ENCODE measurements at places on chromosomes 2 and 18.
A peak's percentile ranks its signal among the peaks of the same experiment; 100 is the strongest.

GRCh38 chr2:163656622-163657280, 79.1 kb downstream of the FIGN start:
- no peak for DNase-seq

DNA sequence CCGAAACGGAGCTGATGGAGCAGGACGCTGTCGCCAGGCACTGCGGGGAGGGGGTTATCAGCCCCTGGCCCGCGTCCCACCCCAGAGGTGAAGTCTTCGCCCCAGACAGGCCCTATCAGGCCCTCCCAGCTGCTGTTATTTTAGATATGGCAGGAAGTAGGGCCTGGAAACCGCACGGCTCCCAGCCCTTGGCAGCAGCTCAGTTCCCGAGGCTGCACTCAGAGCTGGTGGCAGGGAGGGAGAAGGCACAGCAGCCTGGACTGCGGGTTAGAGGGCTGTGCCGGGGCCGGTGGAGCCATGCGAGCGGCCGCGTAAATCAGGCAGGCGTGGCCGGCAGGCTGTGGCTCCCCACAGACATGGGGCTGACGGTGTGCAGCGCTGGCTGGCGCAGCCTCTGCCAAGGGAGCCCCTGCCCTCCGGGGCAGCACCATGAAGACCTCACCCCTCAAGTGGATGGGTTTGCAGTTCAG, 111.4 kb downstream of the NFATC1 start:
- no peak for DNase-seq

GRCh38 chr2:9797681-9798556, 45.4 kb upstream of the TAF1B start:
- DNase-seq, result no peak

- no peak for DNase-seq
These were observed 16.3 kb upstream of the HPCAL1 start for GRCh38 chr2:10286216-10287037.

DNA sequence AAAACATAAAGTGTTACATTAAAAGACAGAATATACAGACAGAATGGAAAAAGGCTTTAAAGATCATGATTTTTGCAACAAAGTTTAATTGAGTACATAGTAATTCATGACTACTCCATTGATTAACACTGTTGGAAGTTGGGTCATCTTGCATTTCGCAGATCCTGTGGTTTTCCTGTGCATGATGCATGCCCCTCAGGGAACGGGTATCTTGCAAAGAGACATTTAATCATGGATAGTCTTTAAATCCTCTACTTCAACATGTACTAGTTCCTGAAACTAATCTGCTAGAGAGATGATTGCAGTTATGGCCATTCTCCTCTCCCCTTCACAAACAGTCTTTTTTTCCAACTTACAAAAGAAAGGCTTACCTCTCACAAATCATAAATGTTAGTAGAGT, 155.6 kb upstream of the DSEL start:
- no peak for DNase-seq

DNA sequence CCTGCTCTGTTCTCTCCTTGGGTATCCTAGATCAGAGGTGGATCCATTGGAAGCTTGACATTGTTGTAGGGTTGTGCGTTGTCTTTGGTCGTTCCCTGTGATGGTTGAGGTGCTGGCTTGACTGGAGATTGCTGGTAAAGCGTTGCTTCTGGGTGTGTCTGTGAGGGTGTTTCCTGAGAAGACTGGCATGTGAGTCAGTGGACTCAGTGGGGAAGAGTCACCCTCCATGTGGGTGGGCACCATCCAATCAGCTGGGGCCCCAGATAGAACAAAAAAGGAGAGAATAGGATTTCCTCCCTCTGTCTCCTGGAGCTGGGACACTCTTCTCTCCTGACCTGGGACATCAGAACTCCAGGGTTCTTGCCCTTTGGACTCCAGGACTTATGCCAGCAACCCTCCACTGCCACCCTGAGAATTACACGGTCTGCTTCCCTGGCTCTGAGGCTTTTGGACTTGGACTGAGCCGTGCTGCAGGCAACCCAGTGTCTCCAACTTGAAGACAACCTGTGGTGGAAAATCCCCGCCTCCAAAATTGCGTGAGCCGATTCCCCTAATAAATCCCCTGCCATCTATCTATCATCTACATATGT, 14.8 kb upstream of the REEP1 start:
- no peak for DNase-seq

GRCh38 chr2:25161055-25161781, 7.2 kb downstream of the POMC start:
- peak; percentile 66 for DNase-seq

DNA sequence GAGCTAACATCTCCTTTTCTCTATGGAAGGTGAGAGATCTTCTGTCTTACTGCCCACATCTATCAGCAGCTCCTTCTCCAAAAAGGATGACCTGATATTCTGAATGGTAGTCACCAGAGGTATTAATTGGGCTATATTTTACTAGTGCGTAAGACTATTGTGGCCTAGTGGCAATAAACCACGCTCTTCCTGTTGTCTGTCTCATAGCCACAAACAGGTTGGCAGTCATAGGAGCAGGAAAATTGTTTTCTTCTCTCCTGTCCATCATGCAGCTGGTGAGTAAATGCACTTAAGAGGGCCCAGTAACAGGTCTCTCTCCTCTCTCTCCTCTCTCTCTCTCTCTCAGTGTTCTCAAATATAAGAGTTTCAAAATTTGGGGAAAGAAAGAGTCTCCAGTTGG, 856.8 kb upstream of the ACVR2A start:
- no peak for DNase-seq

DNA sequence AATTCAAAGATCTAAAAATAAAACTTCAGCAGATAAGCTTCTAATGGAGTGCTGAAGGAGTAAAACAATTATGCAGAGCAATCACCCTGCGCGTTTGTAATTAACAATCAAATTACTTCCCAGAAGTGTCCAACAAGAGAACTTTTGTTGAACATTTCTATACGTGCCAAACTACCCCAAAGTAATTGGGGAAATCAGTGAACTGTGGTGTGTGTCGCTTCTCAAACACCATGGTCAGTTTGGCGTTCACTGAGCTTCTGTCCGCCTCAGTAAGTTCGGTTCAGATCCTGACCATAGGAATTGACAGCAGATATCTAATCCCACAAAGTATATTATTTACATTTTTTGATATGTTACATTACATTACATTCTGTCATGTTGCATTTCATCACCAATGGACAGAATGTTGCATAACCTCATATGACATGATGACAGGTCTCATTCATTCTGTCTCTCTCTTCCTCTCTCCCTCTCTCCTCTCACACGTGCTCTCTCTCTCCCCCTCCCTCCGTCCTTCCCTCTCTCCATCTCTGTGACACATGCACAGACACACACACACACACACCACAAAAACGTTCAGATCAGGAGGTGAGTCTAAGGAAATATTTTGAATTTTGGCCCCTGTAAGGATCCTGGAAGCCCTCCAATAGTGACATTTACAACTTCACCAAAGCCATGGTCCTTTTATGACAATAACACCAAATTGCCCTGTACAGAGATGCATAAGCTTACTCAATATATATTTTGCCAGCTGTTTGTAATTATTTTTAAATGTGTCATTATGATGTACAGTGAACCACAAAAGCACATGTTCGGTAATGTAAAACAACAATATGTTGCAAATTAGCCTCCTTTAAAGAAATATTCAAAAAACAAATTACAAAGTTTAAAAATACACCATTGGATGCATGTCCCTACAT, 269.2 kb downstream of the FIGN start:
- DNase-seq, result no peak

GRCh38 chr2:190090148-190090547, 27.6 kb upstream of the MSTN start:
- DNase-seq, result no peak

GRCh38 chr2:72937356-72937669, 20.0 kb downstream of the EMX1 start:
- DNase-seq, result no peak

Measured in GM13976 (cell line).